ENCODE measurements at places on chromosomes 3 and 15. TPM values are rescaled to one million over a fixed set of nuclear protein-coding genes. Genes with fewer than 3 reads are reported as not detected.

DNA sequence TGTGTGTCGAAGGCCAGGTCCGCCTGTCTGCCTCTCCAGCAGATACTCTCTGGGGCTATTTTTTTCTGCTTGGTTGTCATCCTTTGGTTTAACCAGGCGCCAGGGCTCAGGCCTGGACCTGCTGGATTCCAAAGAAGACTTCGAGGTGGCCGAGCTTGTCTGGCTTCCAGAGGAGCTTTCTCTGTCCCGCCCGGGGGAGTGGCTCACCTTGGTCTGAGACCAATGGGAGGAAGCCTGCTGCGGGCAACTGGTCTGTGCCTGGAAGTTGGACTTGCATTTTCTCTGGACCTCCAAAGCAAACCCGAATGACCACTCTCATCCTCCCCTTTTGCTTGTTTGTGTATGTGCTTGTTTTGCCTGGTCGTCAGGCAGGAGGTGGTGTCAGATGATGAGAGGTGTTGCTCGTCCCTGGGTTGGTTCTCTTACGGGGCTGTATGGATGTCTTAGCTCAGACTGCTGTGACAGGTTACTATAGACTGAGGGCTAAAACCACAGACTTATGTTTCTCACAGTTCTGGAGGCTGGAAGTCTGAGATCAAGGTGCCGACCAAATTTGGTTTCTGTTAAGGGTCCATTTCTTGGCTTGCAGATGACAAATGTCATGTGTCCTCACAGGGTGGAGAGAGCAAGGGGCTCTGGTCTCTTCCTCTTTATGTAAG lies 19.3 kb downstream of the IGF1R start:
- DNase-seq = no peak

DNA sequence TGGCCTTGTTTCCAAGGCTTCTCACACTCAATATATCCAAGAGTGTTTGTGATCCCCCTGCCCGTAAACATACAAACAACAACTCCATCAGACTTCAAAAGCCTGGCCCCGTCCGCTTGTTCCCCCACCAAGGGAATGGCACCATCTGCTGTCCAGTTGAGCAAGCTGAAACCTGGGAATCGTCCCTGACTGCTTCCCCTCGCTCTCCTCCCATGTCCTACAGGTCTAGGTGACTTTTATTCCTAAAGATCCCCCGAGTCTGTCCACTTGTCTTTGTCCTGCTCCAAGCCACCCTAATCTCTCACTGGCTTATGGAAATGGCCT lies 27.9 kb upstream of the FAM174B start:
- no peak for DNase-seq

KPNA1 gene
- total RNA-seq = 38.0 TPM

DNA sequence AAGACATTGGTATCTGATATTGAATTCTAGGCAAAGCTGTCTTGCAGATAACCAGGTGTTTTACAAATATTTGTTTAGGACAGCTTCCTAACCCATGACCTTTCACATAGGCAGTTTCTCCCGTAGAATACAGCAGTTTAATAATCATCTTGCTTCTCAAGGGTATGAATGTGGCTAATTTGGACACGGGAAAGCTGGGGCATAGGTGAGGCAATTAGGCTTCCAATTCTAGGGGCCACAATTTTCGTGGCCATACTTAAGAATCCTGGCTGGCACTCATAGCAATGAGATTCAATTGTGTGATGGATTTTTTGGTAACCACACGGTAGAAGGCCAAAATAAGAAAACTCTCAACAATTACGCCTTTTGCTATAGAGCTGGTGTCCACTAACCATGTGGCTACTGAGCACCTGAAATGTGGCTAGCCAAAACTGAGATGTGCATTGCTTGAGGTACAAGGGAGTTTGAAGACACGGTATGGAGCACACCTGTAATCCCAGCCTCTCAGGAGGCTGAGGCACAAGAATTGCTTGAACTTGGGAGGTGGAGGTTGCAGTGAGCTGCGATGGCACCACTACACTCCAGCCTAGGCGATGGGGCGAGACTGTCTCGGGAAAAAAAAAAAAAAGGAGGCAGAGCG lies 34.4 kb downstream of the TFRC start:
- DNase-seq = no peak

All from urinary bladder (tissue), 4 donors.